NCI-H226 (cell line): ENCODE measurements at places on chromosomes 6 and 20.

DNA sequence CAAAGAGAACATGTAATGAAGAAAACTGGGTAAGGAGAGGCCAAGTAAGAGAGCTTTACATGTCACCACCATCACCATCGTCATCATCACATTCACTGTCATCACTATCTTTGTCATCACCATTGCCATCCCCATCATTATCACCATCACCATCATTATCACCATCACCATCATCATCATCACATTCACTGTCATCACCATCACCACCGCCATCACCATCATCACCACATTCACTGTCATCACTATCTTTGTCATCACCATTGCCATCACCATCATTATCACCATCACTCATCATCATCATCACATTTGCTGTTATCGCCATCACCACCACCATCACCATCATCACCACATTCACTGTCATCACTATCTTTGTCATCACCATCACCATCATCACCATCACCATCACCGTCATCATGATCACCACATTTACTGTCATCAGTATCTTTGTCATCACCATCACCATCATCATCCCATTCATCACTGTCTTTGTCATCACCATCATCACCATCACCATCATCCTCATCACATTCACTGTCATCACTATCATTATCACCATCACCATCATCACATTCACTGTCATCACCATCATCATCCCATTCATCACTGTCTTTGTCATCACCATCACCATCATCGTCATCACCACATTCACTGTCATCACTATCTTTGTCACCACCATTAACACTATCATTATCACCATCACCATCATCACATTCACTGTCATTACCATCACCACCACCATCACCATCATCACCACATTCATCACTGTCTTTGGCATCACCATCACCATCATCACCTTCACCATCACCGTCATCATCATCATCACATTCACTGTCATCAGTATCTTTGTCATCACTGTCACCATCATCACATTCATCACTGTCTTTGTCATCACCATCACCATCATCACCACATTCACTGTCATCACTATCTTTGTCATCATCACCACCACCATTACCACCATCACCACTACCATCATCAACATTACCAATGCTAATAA lies 172.3 kb downstream of the ERMARD start:
- DNase-seq = no peak

GRCh38 chr20:53937339-53937741 lies 133.1 kb downstream of the BCAS1 start:
- DNase-seq = no peak

DNA sequence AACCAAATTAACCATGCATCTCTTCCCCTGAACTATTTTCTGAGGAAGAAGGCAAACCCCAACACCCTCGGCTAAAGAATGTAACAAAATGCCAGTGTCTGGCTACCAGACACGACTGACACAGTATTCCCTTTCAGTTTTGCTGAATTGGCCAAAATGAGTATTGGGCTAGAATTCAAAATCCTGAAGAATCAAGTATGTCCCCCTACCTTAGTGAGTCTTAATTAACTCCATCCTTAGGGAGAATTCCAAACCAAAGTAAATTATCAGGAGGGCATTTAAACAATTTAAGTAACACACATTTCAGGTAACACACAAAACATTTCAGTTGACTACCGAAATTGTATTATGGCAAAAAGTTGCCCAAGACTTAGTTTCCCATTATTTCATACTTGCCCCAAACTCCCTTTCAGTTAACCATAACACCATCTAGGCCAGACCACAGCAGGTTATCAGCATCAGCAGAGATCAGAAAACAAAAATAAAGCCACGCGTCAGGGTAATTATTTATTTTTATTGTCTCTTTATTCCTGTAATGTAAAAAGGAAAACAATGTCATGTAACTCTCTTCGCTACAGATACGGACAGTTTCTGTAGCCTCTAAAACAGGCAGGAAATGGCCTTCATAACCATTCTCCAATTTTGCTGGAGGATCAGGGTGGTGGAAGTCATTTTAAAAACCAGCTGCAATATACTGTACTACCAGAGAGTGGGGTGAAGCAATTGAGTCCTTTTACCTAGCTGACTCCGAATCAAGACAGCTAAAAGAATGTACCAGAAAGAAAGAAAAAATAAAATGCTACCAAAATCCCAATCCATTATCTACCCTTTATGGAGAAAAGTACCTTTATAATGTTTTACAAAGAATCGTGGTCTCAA lies 1.9 kb downstream of the SNX5 start:
- no peak for DNase-seq

- no peak for DNase-seq
Measured at GRCh38 chr20:51542571-51543421, at the start of gene NFATC2. Gene NFATC2 (minus strand): TSS chr20:51542719. CDS start chr20:51542499, 220 bp downstream.

GRCh38 chr6:69096681-69097080 lies 461.6 kb downstream of the ADGRB3 start:
- DNase-seq = no peak
